ENCODE measurements at places on chromosomes 7 and 10.

DNA sequence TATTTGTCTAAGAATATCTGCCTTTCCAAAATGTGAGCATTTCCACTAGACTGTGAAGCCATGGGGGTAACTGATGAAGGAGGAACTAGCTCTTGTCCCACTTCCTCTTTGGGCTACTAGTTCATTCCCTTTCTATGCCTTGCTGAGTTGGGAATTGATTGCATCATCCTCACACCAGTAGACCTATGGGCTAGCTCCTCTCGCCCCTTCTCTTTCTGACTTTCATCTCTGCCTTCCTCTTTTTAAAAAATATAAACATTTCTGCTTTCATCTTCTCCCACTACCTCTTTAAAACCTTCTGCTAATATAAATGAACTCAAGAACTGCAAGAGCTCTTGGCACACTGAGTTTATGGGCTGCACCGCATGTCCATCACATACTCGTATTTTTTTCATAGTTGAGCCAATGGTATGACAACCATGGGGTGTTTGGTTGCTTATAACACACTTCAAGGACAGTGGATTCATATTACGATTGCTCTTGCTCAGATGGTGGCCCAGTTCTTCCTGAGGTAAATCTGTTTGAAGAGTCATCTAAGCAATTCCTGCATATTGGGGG is 182.0 kb downstream of the REEP3 start:
- no peak for DNase-seq

DNA sequence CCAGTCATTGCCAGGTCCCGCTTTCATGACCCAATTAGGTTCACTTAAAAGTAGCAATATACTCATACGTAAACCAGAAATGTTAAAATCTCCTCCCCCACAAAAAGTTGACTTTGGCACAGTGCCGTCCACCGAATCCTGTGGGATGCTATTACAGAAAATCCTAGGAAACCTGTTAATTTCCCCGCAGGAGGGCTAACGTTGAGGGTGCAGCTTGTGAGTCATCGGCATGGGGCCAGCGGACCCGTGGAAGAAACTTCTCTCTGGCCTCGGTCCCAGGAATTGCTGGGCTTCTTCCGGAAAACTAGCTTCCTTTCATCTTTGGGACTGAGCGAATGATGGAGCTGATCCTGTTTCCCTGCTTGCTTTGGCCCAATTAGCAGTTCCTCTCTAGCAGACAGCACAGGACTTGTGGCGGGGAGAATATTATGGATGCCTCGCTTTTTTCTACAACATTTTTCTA is 13.5 kb downstream of the CRYGN start:
- no peak for DNase-seq

GRCh38 chr10:65570143-65571010 is 1355.5 kb upstream of the LRRTM3 start:
- DNase-seq = no peak

DNA sequence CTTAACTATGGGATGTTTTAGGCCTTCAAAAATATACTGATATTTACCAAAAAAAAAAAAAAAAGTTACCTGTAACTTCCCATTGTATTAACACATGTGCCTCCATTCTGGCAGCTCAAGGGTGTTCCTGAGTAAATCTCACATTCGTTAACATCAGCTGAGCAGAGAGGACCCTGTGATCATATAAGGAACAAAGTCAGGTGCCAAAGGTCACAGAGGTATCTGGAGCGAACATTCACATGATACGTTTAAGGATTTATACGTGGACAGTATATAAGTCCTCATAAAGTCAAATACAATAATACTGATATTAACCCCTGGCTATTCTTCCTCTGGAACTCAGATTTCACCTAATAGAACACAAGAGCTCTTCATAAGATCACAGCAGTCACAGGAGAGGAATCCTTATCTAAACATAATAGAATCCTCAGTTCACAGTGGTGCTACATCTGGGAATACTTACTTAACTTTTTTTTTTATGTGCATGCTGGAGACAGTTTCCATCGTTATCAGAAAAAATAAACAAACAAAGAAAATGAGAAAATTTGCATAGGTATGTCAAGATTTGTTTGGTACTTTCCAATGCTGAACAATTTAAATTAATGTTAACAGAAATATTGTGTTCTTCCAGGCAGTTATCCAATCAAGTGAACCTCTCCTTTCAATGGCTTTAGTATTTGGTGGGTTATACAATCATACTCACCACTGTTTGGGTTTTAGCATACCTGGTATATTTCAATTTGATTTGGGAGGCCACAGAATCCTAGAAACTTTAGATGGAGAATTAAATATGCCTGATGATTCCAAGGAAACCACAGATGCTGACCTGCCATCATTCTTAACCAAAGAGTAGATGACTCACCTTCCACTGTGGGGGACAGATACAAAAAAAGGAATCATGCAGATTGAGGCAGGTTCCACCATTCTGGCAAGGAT is 6.6 kb downstream of the CUBN start:
- DNase-seq = no peak

GRCh38 chr10:132910901-132911785 is 31.2 kb downstream of the CFAP46 start:
- DNase-seq = no peak

GRCh38 chr7:32336726-32337125 is 153.5 kb downstream of the LSM5 start:
- DNase-seq = no peak

DNA sequence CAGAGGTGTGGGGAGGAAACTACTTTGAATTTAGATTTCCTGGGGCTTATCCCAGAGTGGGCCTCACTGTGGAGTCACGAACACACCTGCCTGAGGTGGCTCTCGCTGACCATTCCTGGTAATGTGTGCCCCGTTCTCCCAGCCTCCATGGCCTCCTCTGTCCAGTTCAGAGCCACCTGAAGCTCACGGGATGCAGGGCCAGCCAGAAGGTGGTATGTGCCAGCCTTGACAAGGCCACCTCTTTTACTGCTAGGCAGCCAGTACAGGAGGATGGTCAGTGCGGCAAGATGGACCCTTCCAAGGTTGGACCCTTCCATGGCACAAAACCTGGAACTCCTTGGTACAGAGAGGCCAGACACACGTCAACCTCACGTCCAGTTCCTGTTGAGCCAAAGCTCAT is 210.3 kb downstream of the DNAJB6 start:
- DNase-seq = no peak

GRCh38 chr7:22316914-22317313 is 40.0 kb downstream of the RAPGEF5 start:
- DNase-seq = no peak
